ENCODE measurements at places on chromosomes 3 and 15.

DNA sequence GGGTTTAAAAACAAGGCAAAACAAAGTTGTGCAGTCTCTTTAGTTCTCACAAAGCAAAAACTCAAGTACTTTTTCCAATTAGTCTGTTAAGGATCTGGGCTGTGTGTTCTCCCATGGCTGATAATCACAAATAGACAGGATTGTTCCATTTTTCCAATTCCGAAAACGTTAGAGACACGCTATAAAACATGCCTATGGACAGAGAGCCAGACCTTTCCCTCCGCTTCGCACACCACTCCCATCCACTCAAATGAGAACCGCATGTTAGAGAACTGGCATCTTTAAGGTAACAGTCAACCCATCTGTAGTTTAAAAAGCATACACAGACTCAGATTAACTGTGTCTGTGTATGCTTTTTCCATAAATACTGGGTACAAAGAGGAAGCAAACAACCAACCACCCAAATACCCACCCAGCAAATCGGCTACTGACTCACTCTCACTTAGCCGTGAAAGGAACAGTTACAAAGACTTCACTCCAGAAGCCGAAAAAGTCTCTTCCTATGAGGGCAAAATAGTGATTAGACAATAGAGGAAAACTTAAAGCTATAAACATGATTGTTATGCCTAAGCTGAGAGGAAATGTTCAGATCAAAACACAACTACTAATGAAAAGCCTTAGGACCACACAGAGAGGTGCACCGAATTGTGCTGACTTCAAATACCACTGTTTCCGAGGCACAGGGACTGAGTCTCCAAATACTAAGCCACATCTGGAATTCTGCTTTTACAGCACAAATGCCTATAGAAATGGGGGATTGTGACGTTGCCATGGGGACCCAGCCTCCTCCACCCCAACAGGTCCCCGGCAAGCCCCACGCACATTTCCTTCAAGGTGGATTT lies 36.1 kb downstream of the IL17RD start:
- no peak for DNase-seq

- DNase-seq = no peak
Measured at GRCh38 chr3:21750080-21750696, 822 bp downstream of the ZNF385D start.

- DNase-seq = no peak
Measured at GRCh38 chr3:25184641-25185250, 243.3 kb upstream of the RARB start.

DNA sequence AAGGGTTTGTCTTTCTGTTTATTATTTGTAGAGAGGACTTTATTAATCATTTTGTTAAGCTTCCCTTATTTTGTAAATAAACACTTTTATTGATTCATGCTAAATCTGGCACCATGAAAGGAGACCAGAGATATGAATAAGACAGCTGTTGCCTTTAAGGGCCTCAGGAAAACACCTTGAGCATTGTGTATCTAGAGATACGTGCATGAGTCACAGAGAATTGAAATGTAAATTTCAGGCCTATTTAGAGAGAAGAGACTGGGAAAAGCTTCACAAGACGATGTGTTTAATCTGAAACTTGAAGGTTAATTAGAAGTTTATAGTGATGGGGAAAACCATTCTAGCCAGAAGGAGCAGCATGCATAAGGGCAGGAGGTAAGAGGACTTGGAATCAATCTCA lies 28.6 kb upstream of the UTS2B start:
- DNase-seq = no peak

- no peak for DNase-seq
Measured at GRCh38 chr15:59255680-59256336, 49.2 kb downstream of the LDHAL6B start.

- DNase-seq = no peak
Measured at GRCh38 chr3:14230729-14231128, 52.1 kb downstream of the LSM3 start.

GRCh38 chr3:142009029-142009428 lies 132.6 kb downstream of the ATP1B3 start:
- no peak for DNase-seq

GRCh38 chr15:55318588-55319494 lies at the start of the genes PIGB and PIGBOS1:
PIGB (plus strand) TSS chr15:55319222; CDS start chr15:55319251, 29 bp downstream.
PIGBOS1 (minus strand) TSS chr15:55319123; CDS start chr15:55317792, 1,331 bp downstream.
- DNase-seq = peak; percentile 91

DNA sequence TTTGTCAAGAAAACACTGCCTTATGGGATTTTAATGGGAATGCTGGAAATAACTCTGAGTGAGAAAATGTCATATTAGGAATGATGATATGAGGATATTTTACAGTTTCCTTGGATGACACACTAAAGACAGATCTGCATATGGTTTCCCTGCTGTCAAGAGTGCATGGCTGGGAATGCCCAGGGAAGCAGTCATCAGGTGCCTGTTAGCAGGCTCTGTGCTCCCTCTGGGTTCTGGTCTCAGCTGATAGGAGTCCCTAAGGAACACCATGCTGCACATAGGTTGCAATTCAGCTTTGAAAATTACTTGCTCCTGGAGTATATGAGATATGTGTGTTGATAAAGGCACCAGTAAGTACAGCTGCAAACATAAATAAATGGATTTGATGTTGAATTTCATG lies 1064.6 kb downstream of the TUSC7 start:
- DNase-seq = no peak

- DNase-seq = peak; percentile 54
Measured at GRCh38 chr15:78838489-78838888, 27.2 kb upstream of the ADAMTS7 start.

DNA sequence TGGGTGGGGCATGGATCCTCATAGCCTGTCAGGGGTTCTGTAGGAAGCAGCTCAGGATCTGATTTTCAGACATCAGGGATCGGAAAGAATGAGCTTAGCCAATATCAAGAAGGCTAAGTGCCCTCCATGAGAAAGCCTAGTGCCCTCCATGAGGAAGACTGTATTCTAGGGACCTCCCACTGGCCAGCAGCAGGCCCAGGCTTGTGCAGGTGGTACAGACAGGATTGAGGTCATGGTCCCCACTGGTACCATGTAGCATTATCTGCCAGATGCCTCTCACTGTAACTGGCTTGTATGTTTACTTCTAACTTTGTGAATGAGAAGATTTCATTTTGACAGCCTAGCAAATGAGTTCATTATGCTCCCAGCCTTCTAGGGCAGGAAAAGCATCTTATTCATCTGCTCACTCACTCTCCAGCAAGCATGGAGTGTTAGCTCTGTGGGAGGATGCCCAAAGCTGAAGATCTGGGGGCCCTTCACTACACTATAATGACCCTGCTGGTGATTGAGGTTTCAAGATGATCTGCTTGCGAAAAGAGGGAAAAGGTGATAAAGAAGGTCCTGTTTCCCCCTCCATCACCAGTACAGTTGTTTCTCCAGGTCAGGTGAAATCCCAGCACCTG lies 7.5 kb downstream of the EPHB1 start:
- no peak for DNase-seq

GRCh38 chr15:70033529-70034140 lies 64.1 kb downstream of the TLE3 start:
- peak; percentile 83 for DNase-seq

DNA sequence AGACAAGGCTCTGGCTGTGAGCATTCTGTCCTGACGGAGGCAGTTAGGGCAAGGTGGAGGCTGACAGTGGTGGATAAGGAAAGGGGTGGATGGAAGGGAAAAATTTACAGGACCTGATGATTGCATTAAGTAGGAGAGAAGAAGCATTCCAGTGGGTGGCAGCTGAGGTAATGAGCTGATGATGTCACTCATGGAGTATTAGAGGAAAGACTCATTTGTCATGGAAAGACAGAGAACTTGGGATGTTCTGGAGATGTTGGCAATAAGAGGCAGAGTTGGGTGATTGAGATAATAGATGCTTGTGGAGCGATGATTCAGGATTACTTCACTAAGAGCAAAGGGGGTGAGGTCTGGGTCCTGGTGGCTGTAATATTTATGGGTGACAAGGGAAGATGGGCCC lies 63.6 kb upstream of the SCN5A start:
- DNase-seq = no peak

GRCh38 chr3:61669203-61669602 lies 107.8 kb downstream of the PTPRG start:
- no peak for DNase-seq

GRCh38 chr15:68638953-68639515 lies 60.2 kb downstream of the CORO2B start:
- DNase-seq = peak; percentile 55

DNA sequence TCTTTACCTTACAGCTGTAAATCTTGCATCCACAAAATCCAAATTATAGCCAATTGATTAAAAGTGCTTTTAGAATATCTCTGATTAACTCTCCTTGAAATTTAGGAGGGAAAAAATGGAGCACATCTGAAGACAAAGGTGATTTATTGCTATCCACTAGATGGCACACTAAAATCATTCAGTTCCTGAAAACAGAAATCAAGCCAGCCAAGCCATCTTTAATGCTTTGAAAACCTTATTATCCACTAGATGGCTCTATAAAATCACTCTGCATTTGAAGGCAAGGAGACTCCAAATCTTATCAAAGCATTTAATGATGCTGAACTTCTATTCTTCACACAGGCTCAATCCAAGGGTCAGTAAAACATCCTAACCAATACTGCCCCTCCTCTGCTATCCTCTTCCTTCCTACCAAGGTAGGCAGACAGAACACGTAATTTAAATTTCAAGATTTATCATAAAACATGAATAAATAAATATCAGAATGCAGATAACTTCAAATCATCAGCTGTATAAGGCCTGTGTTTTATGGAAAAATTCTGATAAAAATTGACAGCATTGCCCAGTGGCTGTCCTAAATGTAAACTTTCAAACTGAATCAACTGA lies 48.4 kb downstream of the GOLIM4 start:
- peak; percentile 66 for DNase-seq

GRCh38 chr3:66485291-66485968 lies 15.4 kb downstream of the LRIG1 start:
- DNase-seq = peak; percentile 58

DNA sequence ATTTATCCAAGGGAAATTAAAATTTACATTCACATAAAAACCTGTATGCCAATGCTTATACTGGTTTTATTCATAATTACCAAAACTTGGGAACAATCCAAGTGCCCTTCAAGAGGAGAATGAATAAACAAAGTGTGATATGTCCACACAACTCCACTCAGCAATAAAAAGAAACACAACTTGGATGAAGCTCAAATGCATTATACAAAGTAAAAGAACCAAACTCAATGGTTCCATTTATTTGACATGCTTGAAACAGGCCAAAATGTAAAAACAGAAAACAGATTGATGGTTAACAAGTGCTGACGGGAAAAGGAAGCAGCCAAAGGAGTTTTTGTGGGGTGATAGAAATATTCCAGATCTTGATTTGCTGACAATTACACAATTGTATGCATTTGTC lies 23.5 kb downstream of the OCA2 start:
- no peak for DNase-seq

- DNase-seq = no peak
Measured at GRCh38 chr15:86399041-86399954, 319.6 kb downstream of the AGBL1 start.

DNA sequence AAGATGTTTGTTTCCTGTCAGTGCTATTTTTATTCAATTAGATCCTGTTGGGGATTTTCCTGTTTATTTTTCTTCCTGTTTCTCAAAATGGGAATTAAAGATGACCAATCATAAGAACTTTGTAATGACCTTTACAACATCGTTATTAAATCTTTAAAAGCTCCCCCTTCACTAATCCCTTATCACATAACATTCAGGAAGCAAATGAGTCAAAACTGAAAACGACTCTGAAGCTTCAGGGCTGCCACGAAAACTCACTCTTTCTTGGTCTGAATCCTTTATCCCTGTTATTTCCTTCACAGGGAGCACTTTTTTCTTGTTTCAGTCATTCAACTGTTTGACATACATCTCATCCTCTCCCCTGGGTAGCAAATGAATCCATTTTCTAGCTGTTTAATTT lies 75.8 kb upstream of the MB21D2 start:
- no peak for DNase-seq

GRCh38 chr3:90026406-90026805 lies 919.0 kb downstream of the EPHA3 start:
- no peak for DNase-seq

DNA sequence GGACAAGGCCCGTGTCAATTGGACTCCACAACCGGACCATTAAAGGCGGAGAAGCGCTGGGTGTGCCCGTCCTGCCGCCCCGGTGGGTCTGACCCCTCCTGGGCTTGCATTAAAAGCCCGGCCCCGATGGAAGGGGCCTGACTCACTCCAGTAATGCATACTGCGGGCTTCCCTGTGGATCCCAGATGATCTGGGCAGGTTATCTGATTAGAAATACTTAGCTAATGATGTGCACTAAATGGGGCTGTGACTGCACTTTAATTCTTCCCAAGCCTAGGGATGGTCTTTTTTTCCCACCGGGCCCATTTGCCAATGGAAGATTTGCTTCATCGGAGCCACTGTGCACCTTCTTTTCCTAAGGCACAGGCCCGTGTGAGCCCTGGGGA lies 124.9 kb downstream of the TMEM266 start:
- DNase-seq = no peak

- no peak for DNase-seq
Measured at GRCh38 chr15:85142312-85142711, 160.7 kb downstream of the PDE8A start.

GRCh38 chr3:52315977-52316764 lies at the start of gene DNAH1:
DNAH1 (plus strand) TSS chr3:52316319; CDS start chr3:52322443, 6,124 bp downstream.
- no peak for DNase-seq

DNA sequence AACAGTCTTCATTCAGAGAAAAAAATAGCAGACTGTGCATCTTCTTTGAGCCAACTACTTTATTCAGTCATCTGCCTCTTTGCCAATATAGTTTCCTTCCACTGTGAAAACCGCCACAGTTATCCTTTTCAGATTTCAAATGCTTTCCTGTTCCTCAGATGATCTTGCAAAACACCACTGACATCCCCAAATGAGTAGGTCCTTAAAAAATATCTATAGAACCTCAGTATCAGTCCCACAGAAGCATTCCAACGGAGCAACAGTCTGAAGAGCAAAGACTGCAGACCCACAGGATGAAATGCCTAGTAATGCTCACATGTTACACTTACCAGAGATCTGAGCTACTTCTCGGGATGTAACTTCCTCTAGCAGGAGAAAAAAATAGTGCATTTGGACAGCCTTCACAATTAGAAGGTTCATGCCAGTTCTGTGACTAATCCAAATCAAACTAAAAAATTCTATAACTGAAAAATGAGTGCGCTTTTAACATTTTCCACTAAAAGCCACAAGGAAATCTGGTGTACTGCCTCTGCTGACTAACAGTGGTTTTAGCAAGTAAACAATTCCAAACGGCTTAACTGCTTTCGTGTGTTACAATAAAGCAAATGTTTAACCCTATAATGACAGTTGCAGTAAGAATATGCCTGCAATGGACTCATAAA lies at the start of gene ANKRD28:
TSS of gene ANKRD28 (minus strand) at position 338 of the 662 bp plus-strand sequence. CDS start 1,458 bp downstream, outside the sequence.
- DNase-seq = peak; percentile 52

DNA sequence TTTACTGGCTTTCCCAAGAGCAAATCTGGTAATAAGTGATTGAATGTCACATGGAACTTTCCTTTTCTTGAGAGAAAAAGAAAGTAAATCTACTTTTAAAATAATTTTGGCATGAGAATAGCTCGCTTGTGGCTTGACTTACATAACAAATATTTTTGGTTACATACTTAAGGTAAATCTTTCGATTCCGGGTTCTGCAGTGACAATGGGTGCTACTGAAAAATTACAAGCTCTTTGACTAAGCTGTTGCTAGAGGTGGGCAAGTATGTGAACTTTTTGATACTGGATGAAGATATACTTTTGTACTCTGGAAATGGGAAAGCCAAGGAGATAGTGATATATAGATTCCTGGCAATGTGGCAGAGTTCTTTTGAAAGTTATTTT lies 51.9 kb upstream of the OTOL1 start:
- DNase-seq = no peak

All from GM03348 (cell line).